ENCODE measurements at places on chromosomes 5 and 9.
A peak's percentile ranks its signal among the peaks of the same experiment; 100 is the strongest.

DNA sequence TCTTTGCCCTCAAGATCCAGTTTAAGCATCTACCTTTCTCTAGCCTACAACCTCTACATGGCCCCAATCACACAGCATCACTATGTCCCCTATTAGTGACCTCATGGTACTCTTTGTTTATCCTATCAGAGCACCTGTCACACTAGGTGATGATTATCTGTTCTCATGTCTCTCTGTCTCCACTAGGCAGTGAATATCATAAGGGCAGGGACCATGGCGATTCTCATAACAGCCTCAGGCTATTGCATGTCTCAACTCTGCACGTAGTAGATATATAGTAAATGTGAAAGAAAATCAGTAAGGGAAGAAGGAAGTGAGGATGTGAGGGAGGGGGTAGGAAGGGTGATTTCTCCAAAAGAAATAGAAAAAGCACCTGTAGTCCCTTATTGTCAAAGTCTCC lies 311.0 kb downstream of the NSG2 start:
- ATAC-seq = no peak

DNA sequence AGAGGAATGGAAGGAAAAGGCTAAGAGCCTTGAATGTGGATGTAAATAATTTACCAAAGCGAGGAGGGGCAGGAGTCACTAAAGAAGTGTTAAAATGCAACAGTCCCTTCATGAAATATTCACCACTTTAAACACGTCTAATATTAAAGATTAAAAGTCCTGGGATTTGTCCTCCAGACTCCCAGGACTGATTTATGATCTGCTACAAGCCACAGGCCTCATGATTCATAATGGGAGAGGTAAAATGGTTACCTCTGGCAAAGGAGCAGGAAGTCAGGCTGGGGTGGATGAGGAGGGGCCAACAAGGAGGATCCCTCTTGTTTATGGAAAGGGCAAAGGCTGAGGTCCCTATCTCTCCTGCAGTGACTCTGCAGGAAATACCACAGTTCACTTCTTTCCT lies 292.4 kb downstream of the TRIM32 start:
- no peak for ATAC-seq

DNA sequence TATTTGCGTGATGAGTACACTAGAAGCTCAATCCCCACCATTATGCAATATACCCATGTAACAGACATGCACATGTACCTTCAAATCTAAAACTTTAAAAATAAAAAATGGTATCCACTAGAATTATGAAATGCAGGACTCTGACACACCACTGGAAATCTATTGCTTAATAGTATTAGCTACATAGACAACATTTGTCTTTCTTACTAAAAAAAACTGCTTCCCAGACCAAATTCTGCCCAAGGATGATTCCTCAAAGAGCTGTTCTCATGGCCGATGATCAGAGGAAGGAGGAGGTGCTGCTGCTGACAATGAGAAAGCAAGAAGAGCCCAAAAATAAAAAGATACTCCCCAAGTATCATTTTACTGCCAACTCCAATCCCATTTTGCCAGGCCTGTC lies 67.2 kb downstream of the TTC39B start:
- no peak for ATAC-seq

DNA sequence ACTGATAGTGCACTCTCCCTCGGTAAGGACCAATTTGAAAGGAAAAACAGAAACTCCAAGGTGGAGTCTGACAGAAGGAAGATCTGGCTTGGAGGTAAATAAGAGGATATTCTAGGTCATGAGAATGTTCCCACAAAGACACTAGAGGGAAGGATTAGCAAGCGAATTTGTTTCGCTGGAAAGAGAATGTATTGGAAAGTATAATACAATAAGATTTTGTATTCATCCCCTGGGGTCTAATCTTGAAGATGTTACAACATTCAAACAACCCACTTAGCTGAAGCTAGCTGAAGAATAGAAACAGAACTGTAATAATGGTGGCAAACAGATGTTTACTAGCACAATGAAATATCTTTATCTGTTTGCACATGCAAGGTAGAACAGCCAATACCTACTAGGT lies 158.7 kb downstream of the GNAQ start:
- no peak for ATAC-seq

GRCh38 chr9:5554254-5554653 lies 43.9 kb downstream of the PDCD1LG2 start:
- ATAC-seq = peak; percentile 56

- ATAC-seq = no peak
These were observed 5.9 kb downstream of the MACIR start for GRCh38 chr5:103264508-103264907.

GRCh38 chr5:76457674-76458485 lies 54.8 kb downstream of the IQGAP2 start:
- no peak for ATAC-seq

GRCh38 chr5:163222982-163223381 lies 214.4 kb upstream of the CCNG1 start:
- no peak for ATAC-seq

GRCh38 chr9:71669284-71669995 lies 98.9 kb downstream of the CEMIP2 start:
- ATAC-seq = no peak

- ATAC-seq = no peak
These were observed 126.2 kb upstream of the PLCXD3 start for GRCh38 chr5:41636605-41637004.

DNA sequence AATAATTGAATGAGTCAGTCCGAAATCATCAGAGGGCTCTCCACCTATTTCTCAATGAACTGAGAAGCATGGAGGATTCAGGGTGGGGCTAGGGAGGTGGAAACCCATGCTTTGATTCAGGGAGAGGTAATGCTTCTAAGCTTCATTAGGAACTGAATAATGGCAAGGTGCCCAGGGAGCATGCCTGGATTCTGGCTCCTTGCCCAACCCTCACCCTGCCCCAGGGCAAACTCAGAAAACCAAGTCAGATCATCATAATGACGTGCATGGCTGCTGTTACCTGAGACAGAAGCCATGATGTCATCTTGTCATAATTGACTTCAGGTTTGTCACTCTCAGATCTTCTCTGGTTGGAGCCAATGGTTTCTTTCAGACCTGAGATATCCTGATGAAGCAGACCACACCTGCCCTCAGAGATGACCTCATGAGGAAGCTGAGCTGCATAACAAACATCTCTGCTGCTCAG lies 199.6 kb downstream of the SYK start:
- ATAC-seq = peak; percentile 64

GRCh38 chr5:88145221-88145610 lies 123.4 kb downstream of the TMEM161B start:
- ATAC-seq = no peak

GRCh38 chr5:90305041-90305720 lies 104.4 kb downstream of the CETN3 start:
- ATAC-seq = no peak

GRCh38 chr9:6920041-6920440 lies 162.3 kb downstream of the KDM4C start:
- ATAC-seq = no peak

GRCh38 chr9:7324152-7324598 lies 475.4 kb downstream of the DMAC1 start:
- no peak for ATAC-seq

DNA sequence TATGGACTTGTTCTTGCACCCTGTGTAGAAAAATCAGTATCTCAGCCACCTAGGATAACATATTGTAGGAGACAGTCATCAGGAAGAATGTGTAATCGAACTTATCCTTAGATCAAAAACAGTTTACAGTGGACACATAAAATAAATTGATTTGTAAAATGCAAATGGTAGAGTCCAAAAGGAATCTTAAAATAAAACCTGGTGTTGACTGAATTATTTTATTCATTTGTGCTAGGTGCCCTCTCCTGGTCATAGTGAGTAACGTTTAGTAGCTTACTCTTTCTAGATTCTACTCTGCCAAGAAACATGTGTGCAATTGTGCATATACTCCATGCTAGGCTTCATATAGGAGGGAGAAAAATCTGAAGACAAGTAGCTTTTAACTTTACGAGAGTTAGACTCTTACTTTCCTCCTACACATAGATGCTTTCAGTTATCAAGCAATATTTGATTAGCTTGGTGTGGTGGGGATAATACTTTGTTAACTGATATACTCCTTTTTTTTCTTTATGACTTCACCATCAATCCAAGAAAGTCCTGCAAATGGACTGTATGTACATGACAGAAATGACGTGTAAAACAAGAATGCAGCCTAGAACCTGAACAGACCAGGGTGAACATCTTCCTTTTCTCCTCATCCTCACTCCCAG lies 23.7 kb upstream of the LOX start:
- no peak for ATAC-seq

DNA sequence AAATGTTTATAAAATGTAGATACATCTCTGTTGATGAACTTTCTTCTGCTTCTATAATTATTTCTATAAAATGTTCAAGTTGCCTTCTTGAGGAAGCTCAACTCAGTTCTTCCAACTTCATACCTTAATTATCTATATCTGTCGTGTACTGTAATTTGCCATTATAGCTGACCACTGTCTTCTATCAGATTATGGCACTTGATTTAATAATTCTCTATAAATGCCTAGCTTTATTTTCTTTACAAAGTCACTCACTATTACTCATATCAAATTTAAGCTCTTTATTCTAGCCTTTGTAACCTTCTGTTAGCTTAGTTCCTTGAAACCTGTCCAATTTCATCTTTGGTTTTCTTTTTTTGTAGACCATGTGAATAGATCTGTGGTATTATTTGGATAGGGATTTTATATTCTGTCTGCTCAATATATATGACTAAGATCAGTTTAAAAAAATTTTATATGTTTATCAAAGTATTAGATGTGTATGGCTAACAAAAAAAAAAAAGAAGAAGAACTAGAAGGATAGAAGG lies 39.5 kb downstream of the SMC5 start:
- ATAC-seq = no peak

DNA sequence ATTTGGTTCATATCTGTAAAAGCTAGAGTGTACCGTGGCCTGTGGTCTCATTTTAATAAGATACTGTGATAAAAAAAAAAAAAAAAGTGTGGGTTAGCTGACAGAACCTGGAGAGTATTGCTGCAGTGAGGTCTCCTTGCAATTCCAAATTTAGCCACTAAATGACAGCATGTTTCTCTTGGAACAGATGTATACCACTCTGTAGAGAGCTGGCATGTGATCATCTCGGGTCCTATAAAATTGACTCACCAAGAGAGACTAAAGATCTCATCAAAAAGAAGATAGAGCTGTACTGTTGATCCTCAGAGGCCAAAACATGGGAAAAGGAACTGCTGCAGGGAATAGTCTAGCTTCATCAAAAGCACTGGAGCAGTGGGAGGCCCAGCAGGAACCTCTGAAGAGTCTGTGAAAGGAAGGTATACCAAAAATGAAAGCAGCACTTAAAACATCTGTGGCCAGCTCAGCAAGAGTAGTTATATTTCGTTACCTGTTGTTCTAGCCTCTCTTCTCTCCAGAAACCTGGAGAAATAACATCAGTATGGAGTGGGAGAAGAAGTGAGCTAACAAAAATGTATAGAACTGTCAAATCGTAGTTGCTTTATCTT lies 826.8 kb downstream of the EFNA5 start:
- ATAC-seq = no peak

GRCh38 chr9:99628849-99629620 lies 192.7 kb upstream of the NR4A3 start:
- no peak for ATAC-seq

DNA sequence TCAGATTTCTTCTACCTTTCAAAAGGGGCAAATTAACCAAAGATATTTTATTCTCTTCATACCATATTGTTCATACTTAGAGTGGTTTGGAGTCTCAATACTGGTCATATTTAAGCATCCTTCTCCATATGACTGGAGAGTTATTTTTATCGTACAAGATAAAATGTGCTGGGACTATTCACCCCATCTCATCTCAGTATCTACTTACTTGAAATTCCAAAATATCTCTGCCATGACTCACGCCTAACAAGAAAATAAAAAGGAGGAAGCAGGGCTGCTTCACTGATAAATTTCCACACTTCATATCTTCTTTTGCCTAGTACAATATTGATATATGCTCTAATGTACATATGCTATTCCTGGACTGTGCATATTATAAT lies 277.9 kb upstream of the CDH9 start:
- ATAC-seq = no peak

DNA sequence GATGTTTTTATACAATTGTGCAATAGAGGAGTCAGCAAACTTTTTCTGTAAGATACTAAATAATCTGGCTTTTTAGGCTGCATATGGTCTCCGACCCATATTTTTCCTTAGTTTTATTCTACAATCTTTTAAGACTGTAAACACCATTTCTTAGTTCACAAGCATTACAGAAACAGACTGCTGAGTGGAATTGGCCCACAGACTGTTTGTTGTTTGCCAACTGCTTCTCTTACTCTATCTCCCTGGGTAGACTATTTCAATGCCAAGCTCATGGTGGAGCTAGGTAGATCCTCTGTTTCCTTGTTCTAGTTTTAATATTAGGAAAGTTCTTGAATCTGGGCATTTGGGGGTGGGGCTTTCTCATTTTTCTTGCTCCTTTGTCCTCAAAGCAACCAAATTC lies 857.6 kb downstream of the TLE1 start:
- ATAC-seq = no peak

GRCh38 chr5:60779466-60779865 lies 64.6 kb downstream of the ELOVL7 start:
- ATAC-seq = no peak

DNA sequence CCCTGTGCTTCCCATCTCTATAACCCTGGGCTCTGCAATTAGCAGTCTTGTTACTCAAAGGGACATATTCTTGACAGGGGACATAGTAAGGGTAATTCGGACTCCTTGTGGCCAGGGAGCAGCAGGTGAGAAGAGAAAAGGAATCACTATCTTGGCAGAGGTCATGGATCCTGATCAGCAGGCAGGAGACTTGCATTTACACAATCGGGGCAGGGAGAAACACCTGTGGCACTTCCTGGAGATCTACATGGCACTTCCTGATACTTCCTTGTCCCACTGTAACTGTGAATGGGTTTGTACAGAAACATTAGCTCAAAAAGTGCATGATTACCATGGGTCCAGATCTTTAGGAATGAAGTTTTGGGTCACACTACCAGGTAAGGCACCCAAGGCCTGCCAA lies 29.2 kb downstream of the DEPDC1B start:
- no peak for ATAC-seq

- ATAC-seq = no peak
These were observed 93.1 kb downstream of the C9orf152 start for GRCh38 chr9:110114859-110115201.

DNA sequence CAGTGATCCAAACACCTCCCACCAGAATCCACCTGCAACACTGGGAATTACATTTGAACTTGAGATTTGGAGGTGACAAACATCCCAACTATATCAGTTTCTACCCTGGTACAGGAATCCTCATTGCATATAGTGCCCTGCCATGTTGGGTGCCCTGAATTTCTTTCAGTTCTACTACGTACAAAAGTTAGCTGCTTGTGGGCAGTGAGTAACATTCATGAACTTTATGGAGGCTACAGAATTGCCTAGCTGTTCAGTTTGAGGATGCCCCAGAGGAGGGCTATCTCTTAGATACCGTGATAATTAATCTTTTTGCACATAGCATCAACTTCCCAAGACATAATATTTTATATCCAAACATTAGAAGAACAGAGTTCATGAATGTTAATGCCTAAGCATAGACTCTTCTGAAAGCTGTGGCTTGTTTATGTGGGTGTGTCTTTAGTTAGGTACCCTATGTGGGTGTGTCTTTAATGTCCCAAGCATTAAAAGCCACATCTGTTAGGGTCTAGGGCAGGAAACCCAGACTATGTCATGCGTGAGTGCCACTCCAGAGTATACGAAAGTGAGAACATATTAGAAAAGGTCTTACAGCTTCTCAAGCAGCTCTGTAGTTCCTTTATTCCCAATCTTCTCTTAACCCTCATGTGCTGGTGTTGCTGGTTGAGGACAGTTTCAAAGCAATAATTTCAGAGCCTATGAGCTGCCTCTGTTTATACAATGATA lies 47.0 kb upstream of the CHD1 start:
- peak; percentile 75 for ATAC-seq
